Posterior vena cava (tissue), 2 donors: ENCODE measurements at places on chromosomes 3 and 15. TPM values are rescaled to one million over a fixed set of nuclear protein-coding genes. Genes with fewer than 3 reads are reported as not detected.

Gene KLHL40
- total RNA-seq: not detected

- DNase-seq: no peak
These were observed 47.2 kb upstream of the PARL start for GRCh38 chr3:183931881-183932280.

GRCh38 chr3:27384191-27384590 is 15.0 kb upstream of the NEK10 start:
- no peak for DNase-seq

- DNase-seq: no peak
These were observed 41.3 kb upstream of the ICE2 start for GRCh38 chr15:60520013-60520824.

DNA sequence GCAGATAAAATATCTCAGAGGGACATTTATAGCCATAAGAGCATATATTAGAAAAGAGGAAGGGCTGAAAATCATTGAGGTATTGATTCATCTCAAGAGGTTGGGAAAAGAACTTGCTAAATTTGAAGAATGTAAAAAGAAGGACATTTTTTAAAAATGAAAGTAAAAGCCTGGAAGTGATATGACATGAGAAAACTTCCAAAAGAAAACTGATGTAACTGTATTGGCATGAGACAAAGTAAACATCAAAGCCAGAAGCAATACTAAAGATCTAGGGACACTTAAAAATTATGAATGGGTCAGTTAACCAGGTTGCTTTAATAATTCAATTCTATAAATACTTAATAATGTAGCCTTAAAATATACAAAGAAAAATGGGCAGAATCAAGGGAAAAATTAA is 31.9 kb downstream of the CEP63 start:
- no peak for DNase-seq

GRCh38 chr3:112775011-112775742 is 71.5 kb downstream of the CD200R1L start:
- DNase-seq: no peak
